ENCODE measurements at places on chromosomes 3 and 15.

- DNase-seq: no peak
Observed at GRCh38 chr3:104785947-104786346, 580.8 kb upstream of the ALCAM start.

DNA sequence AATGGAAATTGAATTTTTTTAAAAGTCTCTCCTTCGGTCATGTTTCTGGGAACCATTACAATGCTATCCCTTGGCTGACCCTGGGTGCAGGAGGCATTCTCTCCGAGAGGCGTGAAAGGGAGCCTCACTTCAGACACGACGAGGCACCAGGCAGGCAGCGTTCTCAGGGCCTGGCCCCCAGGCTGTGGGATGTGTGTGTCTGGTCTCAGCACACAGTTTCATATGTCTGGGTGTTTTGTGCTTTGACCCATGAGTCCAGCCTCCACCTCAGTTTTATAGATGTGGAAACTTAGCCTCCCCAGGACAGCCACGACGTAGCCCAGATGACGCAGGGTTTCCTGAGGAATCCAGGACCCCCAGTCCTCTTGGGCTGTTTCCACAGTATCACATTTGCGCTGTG lies 34.0 kb downstream of the FGD5 start:
- DNase-seq: no peak

DNA sequence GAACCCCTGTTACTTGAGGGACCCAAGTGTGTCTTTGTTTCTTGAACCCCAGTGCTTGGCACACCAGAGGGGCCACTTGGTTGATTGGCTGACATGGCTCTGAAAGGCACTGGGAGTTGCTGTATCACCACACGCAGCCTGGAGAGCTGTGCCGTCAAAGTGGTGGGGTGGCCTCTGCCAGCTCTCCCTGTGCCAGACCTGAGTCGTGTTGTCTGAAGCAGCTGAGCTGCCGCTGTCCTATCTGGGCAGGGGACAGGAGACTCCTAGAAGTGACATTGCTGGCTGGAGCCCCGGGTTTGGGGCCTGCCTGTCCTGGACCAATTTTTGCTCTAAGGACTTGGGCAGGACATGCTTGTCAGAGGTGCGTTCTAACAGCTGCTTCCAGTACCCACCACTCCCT lies 5.5 kb upstream of the SNX22 start:
- no peak for DNase-seq

GRCh38 chr3:69699183-69699582 lies 40.1 kb upstream of the MITF start:
- no peak for DNase-seq

DNA sequence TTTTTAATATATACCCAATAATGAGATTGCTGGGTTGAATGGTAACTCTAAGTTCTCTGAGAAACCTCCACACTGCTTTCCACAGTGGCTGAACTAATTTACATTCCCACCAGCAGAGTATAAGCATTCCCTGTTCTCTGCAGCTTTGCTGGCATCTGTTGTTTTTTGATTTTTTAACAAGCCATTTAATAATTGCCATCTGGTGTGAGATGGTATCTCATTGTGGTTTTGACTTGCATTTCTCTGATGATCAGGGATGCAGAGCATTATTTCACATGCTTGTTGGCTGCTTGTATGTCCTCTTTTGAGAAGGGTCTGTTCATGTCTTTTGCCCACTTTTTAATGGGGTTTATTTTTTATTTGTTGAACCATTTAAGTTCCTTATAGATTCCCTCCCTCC lies 75.0 kb upstream of the EPHB3 start:
- DNase-seq: no peak

DNA sequence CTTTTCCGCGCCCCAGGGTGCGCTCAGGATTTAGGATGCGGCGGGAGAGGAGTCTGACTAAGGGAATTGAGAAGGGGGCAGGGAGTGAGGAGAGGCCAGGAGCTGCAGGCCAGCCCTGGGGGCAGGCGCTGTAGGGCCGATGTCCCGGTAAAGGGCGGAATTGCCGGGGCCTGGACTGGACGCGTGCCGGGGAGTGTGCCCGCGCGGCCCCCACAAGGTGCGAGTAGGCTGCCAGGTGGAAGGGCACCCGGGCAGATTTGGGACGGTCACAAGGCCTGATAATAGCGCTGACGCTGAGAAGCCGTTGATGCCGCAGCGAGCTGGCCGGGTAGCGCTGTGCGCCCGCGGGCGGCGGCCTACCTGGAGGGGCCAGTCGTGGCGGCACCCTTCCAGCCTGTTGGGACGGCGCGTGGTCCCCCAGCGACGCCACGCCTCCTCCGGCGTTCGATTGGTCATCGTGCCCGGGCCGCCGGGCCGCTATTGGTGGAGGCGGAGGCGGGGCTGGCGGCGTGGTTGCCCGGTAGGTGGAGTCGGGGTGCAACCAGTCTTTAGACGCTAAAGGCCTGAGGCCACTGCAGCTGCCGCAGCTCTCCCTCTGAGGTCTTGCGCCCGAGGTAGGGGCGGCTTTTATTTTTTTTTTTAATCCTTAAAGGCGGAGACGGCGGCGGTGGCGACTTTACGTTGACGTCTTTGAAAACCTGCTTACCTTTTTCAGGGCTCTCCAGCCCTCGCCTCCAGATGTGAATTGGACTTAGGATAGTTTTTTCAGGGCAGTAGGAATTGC lies 903 bp downstream of the SLC25A38 start:
- peak; percentile 95 for DNase-seq

DNA sequence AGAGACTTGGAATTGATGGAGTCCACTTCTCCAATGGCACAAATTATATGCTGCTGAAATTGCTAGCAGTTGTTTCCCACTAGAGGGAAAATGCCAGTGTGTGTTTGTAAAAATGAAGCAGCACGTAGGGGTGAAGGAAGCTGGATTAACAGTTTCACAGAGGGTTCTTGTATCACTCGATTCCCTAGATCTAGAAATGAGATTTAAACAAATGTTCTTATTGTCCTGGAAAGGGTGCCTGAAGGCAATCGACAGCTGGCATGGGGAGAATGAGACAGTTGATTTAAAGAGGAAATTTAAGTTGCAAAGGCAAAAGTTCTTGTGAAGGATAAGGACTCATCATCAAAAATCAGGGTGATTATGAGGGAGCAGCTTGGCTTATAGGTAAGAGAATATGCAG lies 234.8 kb upstream of the ARPP21 start:
- DNase-seq: no peak

DNA sequence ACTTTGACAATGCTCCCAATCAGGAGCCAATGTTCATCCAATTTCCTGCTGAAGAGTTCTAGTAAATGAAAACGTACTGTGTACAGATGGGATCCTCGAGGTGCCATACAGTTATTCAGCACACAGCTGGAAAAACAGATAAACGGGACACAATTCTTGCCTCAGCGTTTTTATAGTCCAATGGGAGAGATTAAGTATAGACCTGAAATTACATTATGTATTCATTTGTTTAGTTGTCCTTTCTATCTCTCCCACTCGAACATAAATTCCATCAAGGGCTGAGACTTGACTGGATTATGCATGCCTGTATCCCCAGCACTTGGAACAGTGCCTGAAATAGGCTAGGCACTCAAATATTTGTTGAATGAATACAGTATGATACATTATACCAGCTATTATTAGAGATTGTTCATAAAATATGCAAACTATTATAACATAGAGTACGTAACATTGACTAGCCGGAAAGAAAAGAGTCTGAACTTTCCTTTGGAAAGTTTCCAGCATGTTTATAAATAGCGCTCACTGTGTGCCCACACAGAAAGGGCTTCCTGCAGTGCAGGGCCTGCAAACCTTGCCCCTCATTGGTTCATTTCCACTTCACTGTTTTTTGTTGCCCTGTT lies 27.4 kb upstream of the SNTN start:
- no peak for DNase-seq

DNA sequence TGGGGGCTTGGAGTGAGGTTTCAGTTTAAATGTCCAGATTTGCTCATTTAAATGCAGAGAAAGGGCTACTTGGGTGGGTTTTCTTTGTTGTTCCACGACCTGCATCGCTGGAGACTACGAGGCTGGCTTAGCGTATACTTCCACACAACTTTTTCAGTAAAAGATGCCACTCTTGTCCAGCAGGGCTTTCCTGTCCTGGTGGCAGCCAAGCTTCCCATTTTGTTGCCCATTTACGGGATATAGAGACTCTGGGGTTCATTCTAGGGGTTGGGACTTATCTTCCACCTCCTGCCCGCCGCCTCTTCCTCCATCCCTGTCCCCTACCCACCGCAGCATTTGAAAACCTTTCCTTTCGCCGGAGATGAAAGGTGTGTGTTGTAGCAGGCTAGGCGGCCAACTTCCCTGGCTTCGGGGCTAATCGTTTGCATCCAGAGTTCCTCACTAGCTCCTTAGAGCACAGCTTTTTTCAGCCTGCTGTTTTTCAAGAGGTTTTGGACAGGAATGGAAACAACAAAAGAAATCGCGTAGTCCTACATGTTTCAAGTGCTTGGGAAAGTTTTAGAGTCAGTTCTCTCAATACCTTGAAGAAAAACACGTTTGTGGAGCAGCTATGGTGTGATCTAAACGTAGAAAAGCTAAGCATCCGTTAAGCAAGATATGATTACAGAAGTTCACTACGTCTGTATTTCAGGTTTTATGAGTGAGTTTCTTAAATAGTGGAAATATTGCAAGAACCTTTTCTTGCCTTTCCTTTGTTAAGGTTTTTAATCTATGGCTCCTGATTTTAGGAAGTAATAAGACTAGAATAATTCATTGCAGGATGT lies 843 bp downstream of the CHRNA5 start:
- peak; percentile 82 for DNase-seq

DNA sequence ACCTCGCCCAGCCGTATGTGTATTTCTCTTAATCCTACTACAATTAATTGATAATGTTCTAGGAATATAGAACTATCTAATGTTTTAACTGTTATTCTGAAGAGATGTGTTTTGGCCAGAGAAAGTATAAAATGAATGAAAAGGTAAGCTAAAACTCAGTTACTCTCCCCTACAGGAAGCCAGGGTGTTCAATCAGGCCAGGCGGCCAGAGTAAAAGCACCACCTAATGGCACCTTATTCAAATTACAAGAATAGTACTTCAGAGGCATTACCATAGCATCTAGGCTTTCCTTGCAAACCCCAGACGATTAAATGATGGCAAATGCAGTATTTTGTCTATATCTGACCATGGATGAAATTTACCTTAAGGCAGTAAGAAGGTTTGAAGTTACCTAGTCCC lies 10.4 kb downstream of the SLC12A8 start:
- DNase-seq: no peak

DNA sequence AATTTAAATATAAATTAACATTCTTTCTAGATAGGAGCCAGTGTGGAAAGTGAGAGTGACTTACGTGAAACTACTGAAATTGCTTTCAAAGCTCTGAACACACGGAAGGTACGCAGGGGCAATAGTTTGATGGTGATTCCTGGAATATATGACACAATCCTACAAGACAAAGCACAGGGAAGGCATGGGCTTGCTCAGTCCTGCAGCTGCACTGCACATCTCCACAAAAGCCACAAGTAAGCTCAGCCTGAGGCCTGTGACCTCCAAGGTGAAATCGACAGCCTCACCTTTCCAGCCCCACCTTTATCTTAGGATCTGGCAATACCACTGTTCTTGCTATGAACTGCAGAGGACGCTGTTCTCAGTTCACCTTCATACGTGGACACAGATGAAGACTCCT lies 109.3 kb upstream of the SCN10A start:
- no peak for DNase-seq

DNA sequence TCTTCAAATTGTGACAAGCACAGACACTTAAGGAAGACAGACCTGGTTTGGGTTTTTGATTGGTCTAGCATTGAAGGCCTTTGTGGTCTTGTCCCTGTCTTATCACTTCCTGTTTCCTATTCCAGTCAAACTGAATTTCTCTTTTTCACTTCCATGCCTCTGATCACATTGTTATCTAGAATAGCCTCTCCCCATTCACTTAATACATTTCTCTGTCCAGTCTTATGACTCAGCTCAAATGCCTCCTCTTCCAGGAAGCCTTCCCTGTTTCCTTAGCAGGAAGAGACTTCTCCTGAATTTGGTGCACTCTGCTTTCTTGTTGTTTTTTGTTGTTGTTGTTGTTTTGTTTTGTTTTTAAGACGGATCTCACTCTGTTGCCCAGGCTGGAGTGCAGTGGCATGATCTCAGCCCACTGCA lies 45.5 kb downstream of the LIMD1 start:
- no peak for DNase-seq

DNA sequence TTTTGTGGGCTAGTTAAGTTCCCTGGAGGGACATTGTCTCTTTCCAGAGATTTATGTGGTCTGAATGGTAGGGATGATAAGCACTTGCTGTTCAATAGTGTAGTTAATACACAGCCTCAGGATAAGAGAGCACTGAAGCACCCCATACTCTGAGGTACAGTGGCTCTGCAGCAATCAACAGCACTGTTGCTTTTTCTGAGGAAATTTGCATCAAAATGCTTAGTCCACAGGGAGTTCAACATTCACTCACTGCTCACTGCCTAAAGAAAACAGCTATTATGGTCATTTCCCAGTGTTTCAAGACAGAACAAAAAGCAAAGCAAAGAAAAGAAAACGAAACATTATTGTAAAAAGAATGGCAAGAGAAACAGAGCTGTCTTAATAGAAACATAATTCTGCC lies 441.9 kb downstream of the PLOD2 start:
- DNase-seq: peak; percentile 21

DNA sequence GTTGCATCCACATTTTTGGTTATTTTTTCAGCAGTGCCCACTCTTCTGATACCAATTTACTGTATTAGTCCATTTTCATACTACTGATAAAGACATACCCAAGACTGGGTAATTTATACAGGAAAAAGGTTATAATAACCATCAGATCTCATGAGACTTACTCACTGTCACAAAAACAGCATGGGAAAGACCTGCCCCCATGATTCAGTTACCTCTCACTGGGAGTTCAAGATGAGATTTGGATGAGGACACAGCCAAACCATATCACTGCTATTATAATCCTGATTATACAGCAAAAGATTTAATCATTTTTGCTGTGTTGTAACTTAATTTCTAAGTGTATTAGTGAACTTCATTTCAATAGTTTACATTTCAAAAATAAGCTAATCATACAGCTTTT lies 6.6 kb downstream of the ZBED2 start:
- DNase-seq: no peak

- DNase-seq: no peak
Observed at GRCh38 chr3:140931016-140931454, 10.6 kb upstream of the SLC25A36 start.

DNA sequence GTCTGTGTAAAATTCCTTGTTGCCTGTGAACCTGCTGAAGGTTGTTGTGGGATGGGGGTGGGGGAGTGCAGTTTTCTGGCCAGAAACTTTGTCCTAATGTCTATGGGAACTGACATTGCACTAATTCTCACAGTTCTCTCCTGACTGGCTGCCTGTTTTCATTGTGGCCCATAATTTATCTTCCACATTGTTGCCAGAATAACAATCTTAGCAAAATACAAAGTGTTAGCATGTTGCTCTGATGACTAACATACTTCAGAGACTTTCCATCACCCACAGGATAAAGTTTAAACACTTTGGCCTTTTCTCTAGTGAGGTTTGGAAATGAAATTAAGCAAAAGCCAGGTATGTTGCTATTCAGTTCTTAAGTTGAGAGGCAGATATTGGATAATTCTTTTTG lies 81.4 kb upstream of the TBC1D5 start:
- DNase-seq: no peak

- DNase-seq: no peak
Observed at GRCh38 chr15:98942431-98942830, 65.2 kb downstream of the PGPEP1L start.
